ENCODE measurements at places on chromosomes 2 and 18. TPM values are rescaled to one million over a fixed set of nuclear protein-coding genes. Genes with fewer than 3 reads are reported as not detected.

Gene KLHL41
- 2.1 TPM for total RNA-seq

Gene RGPD6
- 45.0 TPM for total RNA-seq

Gene MDH1
- 129 TPM for total RNA-seq

Gene BOK
- total RNA-seq: 15.3 TPM

Gene TANC1
- total RNA-seq: 11.9 TPM

Gene FAM228A
- total RNA-seq: 0.18 TPM

Gene KCNJ13
- total RNA-seq: not detected

Gene CENPA
- not detected for total RNA-seq

Gene UGT1A4
- total RNA-seq: not detected

Gene G6PC2
- not detected for total RNA-seq

Gene RNU2-63P
- not detected for total RNA-seq

Gene ITGB6
- total RNA-seq: not detected

Gene CAPN14
- total RNA-seq: 0.16 TPM

Gene CACNB4
- total RNA-seq: 4.8 TPM

Gene MOGAT1
- not detected for total RNA-seq

Gene CD226
- total RNA-seq: 0.99 TPM

Gene COBLL1
- total RNA-seq: 25.3 TPM

Gene TRIM54
- not detected for total RNA-seq

Gene TLX2
- total RNA-seq: not detected

Gene PJVK
- total RNA-seq: 1.6 TPM

Measured in fibroblast of the aortic adventitia (primary cell).